Naive thymus-derived CD8-positive, alpha-beta T cell (primary cell): ENCODE measurements at places on chromosomes 1 and 21. TPM values are rescaled to one million over a fixed set of nuclear protein-coding genes. Genes with fewer than 3 reads are reported as not detected.

DNA sequence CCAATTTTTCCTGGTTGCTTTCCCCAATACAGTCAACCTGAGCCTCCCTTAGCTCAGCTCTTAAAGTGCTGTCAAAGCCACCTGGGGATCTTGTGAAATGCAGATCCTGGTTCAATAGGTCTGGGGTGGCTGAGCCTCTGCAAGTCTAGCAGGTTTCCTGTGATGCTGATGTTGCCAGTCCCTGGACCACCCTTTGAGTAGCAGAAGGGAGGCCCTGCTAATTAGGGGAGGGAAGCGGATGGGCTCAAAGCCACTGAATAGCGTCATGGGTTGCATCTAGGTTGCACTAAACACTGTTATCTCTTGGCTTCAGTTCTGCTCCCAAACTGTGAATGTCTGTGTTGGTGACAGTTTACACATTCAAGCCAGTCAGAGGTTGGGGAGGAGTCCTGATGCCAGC is 127.2 kb downstream of the KAZN start:
- H3K4me3 ChIP-seq, result no peak overlapping the region
- H3K27ac ChIP-seq, result no peak overlapping the region
- no peak for DNase-seq

DNA sequence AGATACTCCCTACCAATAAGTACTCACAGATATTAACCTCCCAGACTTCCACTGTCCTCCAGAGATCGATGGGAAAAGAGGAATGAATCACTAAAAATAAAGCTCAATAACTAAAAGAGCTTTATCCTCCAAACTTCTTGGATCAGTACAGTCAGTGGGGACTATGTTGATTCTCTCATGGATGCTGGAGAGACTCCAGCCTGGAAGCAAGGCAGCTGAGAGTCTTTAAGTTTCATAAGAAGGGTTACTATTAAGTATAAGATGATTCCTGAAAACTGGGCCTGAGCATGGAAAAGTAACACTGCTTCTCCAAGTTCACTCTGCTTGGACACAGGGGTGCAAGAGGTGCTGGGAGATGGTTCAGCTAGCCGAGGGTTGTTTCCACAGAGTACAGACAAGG is 6.2 kb upstream of the DDR2 start:
- peaks cover 28% of the 10 kb centered on the region for H3K27me3 ChIP-seq
- H3K4me3 ChIP-seq, result no peak overlapping the region
- no peak for DNase-seq
- no peak overlapping the region for H3K27ac ChIP-seq
- H3K36me3 ChIP-seq, result no peaks in the 10 kb centered on the region

GRCh38 chr21:44255511-44255981 is 6.2 kb downstream of the DNMT3L start:
- no peaks in the 10 kb centered on the region for H3K4me1 ChIP-seq
- H3K4me3 ChIP-seq, result no peak overlapping the region
- H3K27ac ChIP-seq, result no peak overlapping the region
- no peak for DNase-seq

DNA sequence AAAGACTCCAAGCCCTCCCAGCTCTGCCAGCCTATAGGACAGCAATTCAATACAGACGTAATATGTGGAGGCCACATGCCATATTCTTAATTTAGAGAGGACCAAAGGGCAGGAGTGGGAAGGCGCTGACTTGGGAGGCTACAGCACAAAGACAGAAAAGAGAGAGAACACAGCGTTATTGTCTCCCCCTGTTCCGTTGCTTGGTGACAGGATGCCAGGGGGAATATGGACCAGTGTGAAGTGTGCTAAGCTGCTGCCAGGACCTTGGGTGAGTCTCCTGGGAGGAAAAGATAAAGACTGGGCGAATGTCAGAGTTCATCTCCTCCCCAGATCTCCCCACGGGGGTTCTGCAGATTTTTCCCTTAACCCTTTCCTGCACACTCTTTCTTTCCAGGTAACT is 102.1 kb upstream of the ADAR start:
- H3K4me1 ChIP-seq, result no peaks in the 10 kb centered on the region
- H3K4me3 ChIP-seq, result no peak overlapping the region
- no peaks in the 10 kb centered on the region for H3K27me3 ChIP-seq
- H3K36me3 ChIP-seq, result no peaks in the 10 kb centered on the region
- H3K27ac ChIP-seq, result no peak overlapping the region

- no peaks in the 10 kb centered on the region for H3K27me3 ChIP-seq
- H3K4me3 ChIP-seq, result no peak overlapping the region
- peaks cover 15% of the 10 kb centered on the region for H3K4me1 ChIP-seq
- H3K27ac ChIP-seq, result no peak overlapping the region
Observed at GRCh38 chr1:150210706-150211105, 25.2 kb downstream of the ANP32E start.

- peak overlapping the region; percentile 72 for H3K4me3 ChIP-seq
- H3K27me3 ChIP-seq, result peaks cover 54% of the 10 kb centered on the region
- no peaks in the 10 kb centered on the region for H3K36me3 ChIP-seq
- H3K27ac ChIP-seq, result no peak overlapping the region
- H3K4me1 ChIP-seq, result peaks cover 23% of the 10 kb centered on the region
Observed at GRCh38 chr1:31715087-31715872, 11.5 kb upstream of the COL16A1 start.

DNA sequence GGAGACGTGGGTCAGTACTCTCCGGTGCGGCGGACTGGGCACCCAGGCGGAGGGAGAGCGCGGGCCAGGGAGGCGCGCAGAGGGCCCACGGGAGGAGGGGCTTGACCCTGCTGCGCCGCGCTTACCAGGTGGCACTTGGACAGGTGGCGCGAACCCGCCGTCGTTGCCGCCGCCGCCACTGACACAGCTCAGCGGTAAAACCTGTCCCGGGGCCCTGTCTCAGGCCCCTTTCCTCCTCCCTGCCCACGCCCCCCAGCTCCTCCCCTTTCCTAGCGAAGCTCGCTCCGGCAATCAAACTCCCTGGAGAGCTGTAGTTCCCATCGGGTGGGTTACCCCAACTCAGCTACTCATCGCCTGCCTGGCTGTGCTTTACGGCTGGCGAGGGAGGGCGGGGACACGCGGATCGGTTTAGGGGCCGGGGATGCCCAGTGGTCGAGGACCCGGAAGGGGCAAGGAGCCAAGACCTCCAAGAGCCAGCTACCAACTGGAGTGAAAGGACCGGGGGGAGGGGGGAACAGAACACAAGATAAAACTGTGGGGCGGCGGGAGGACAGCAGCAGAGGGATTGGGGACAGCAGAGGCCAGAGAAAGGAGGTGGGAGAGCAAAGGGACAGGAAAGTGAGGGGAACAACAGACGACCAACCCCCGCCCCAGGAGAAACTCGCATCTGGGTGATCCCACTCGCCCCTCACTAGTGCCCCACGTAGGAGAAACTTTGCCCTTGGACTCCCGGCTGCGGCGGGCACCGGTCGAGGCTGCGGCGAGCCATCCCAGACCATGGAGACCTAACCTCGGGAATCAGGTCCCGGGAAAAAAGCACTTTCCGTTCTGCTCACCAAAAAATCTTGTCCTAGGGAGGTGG is 2.9 kb downstream of the GFI1 start:
- DNase-seq, result peak; percentile 65
- peaks cover 46% of the 10 kb centered on the region for H3K4me1 ChIP-seq

- H3K27ac ChIP-seq, result no peak overlapping the region
- no peaks in the 10 kb centered on the region for H3K4me1 ChIP-seq
- H3K4me3 ChIP-seq, result no peak overlapping the region
Observed at GRCh38 chr1:17596651-17597509, 57.4 kb downstream of the ARHGEF10L start.

- H3K4me1 ChIP-seq, result no peaks in the 10 kb centered on the region
- H3K4me3 ChIP-seq, result no peak overlapping the region
- H3K36me3 ChIP-seq, result no peaks in the 10 kb centered on the region
- H3K27ac ChIP-seq, result no peak overlapping the region
Observed at GRCh38 chr1:184030433-184031091, 7.0 kb downstream of the COLGALT2 start.

- no peak overlapping the region for H3K27ac ChIP-seq
- H3K36me3 ChIP-seq, result no peaks in the 10 kb centered on the region
- DNase-seq, result no peak
- no peaks in the 10 kb centered on the region for H3K4me1 ChIP-seq
Observed at GRCh38 chr1:57485643-57486042, 61.8 kb upstream of the DAB1 start.

DNA sequence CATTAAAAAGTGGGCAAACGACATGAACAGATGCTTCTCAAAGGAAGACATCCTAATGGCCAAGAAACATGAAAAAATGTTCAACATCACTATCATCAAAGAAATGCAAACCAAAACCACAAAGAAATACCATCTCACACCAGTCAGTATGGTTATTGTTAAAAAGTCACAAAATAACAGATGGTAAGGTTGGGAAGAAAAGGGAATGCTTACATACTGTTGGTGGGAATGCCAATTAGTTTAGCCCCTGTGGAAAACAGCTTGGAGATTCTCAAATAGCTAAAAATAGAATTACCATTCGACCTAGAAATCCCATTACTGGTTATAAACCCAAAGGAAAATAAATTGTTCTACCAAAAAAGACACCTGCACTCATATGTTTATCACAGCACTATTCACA is 369.4 kb downstream of the KCNH1 start:
- no peaks in the 10 kb centered on the region for H3K36me3 ChIP-seq
- H3K4me3 ChIP-seq, result no peak overlapping the region
- no peaks in the 10 kb centered on the region for H3K4me1 ChIP-seq
- no peak for DNase-seq

GRCh38 chr1:67537667-67538018 is 107.4 kb upstream of the SERBP1 start:
- H3K4me1 ChIP-seq, result no peaks in the 10 kb centered on the region
- H3K27ac ChIP-seq, result no peak overlapping the region
- peaks cover 2% of the 10 kb centered on the region for H3K27me3 ChIP-seq
- no peak overlapping the region for H3K4me3 ChIP-seq
- H3K36me3 ChIP-seq, result no peaks in the 10 kb centered on the region

DNA sequence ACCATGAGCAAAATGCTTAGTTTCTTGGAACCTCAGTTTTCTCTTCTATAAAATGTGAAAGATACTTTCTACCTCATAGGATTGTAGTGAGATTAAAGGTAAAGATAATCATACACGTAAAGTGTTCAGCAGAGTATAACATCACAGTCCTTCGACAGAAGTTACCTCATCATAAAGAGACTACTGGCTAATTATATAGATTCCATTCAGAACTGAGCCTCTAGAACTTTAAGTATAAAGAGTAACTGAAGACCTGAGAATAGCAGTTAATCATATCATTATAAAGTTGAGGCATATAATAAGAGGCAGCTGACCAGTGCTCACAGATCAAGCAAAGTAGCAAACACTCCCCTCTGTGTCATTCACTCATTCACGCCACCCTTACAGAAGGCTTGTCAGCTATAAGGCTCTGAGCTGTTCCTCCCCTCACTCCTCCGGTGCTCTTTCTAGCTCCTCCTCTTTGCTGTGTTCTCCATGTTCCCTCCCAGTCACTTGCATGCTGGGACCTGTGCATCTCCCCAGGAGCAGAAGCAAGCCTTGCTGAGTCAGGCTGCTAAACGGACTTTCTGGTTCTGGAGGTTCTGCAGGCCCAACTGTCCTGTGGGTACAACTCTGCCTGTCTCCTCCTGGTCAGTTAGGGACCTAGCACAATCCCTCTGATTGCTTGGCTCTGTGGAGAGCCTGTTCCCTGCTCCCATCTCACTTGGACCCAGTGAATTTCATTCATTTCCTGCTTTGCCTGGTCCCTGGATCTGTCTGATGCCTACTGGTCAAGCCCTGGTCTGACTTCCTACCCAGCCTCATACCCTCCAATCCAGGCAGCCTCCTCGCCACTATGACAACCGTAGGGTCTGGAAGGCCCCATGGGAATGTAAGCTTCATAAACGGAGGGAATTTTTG is 28.3 kb upstream of the LY9 start:
- DNase-seq, result no peak
- peaks cover 21% of the 10 kb centered on the region for H3K4me1 ChIP-seq
- peak overlapping the region; percentile 66 for H3K4me3 ChIP-seq
- H3K36me3 ChIP-seq, result no peaks in the 10 kb centered on the region

- H3K36me3 ChIP-seq, result no peaks in the 10 kb centered on the region
- no peaks in the 10 kb centered on the region for H3K27me3 ChIP-seq
- peaks cover 69% of the 10 kb centered on the region for H3K4me1 ChIP-seq
Observed at GRCh38 chr21:45109831-45110492, 35.6 kb downstream of the ADARB1 start.

GRCh38 chr21:42360317-42360716 is 6.0 kb downstream of the TFF1 start:
- H3K4me1 ChIP-seq, result peaks cover 15% of the 10 kb centered on the region
- H3K4me3 ChIP-seq, result no peak overlapping the region
- H3K27me3 ChIP-seq, result no peaks in the 10 kb centered on the region
- DNase-seq, result no peak
- no peak overlapping the region for H3K27ac ChIP-seq
- no peaks in the 10 kb centered on the region for H3K36me3 ChIP-seq

DNA sequence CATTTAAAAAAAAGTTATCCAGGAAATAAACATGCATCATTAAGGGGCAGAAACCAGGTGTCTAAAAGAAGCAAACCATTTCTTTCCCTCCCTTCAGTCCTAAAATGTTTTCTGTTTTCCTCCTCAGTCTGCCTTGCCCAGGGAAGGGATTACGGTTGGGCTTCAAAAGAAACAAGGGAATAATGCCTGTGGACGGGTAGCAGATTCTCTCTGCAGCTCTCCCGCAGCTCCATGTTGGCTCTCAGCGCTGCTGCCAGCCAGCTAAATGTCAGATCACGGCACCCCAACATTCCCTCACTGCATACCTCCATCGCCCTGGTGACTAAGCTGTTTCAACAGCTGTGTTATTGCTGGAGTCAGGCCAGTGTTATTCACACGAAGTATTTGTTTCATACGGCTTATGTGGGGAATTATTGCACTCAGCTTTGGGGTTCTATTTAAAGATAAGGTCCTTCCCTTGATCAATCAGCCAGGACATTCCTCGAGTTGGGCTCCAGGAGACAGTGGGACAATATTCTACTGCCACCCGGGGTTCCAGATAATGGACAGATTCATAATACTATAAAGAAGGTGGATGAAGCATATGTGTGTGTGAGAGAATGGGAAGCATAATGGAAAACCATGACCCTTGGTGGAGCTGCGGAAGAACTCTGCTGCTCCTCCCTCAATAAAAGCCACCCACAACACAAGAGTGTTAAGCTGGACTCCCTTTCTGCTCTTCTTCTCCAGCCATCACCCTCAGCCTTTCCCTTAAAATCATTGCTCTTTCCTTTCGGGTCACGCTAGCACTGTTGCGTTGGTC is 58.2 kb downstream of the WLS start:
- no peaks in the 10 kb centered on the region for H3K36me3 ChIP-seq
- H3K27ac ChIP-seq, result no peak overlapping the region
- H3K4me3 ChIP-seq, result no peak overlapping the region

DNA sequence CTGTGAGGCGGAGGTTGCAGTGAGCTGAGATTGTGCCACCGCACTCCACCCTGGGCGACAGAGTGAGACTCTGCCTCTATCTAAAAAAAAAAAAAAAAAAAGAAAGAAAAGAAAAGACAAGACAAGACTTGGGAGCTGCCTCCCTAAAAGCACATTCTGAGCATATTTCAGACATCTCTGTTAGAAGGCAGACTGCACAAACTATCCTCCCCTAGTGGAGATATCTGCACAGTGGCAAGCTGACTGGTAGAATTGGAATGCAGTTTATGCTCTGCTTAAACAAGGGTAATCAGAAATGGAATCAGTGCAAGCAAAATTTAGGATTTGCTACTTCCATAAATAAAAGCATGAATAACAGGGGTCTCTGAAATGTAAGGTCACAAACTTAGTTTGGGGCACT is 31.8 kb downstream of the GNG4 start:
- H3K4me3 ChIP-seq, result no peak overlapping the region
- no peak overlapping the region for H3K27ac ChIP-seq
- peaks cover 4% of the 10 kb centered on the region for H3K27me3 ChIP-seq
- no peak for DNase-seq
- H3K4me1 ChIP-seq, result no peaks in the 10 kb centered on the region

KMO gene
- polyA plus RNA-seq, result not detected

HEYL gene
- polyA plus RNA-seq, result not detected

CNKSR1 gene
- polyA plus RNA-seq, result not detected

S100A1 gene
- polyA plus RNA-seq, result not detected

BRDT gene
- polyA plus RNA-seq, result not detected

PEA15 gene
- polyA plus RNA-seq, result 4.3 TPM

FNDC5 gene
- not detected for polyA plus RNA-seq

DIPK1A gene
- 14.1 TPM for polyA plus RNA-seq

PDC gene
- not detected for polyA plus RNA-seq

CTSE gene
- polyA plus RNA-seq, result not detected

CITED4 gene
- 45.4 TPM for polyA plus RNA-seq
